Type B pancreatic cell (in vitro differentiated cells): ENCODE measurements at places on chromosomes 11 and 22. TPM values are rescaled to one million over a fixed set of nuclear protein-coding genes. Genes with fewer than 3 reads are reported as not detected.

The A4GALT gene
- 20.2 and 76.3 TPM in 2 replicates for total RNA-seq

- DNase-seq: no peak
Observed at GRCh38 chr22:27151407-27151806, 494.0 kb downstream of the MIAT start.

- DNase-seq: no peak
Observed at GRCh38 chr11:132632641-132633124, 899.6 kb downstream of the OPCML start.

DNA sequence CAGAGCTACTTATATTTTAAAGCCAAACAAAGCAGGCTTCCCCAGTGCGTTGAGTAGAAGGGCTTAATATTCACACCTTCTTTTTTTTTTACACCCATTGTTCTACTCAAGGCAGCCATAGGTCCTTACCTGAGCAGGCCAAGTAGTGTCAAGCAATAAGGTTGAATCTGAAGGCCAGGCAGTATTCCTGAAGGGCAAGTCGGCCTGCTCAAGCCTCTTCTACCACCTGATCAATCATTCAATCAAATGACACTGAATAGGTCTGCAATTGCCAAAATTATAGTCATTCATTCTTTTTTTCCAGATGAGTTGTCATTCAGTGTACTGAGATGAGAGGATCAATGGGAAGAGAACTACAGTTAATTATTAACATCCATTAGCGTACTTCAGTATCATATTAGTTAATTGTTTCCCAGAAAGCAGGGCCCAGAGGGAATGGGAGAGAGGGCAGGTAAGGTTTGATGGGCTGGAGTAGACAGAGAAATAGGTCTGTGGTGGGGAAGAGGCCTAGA, 11.9 kb upstream of the PPP2R1B start:
- no peak for DNase-seq

GRCh38 chr11:42521994-42522393, 789.8 kb upstream of the API5 start:
- no peak for DNase-seq

DNA sequence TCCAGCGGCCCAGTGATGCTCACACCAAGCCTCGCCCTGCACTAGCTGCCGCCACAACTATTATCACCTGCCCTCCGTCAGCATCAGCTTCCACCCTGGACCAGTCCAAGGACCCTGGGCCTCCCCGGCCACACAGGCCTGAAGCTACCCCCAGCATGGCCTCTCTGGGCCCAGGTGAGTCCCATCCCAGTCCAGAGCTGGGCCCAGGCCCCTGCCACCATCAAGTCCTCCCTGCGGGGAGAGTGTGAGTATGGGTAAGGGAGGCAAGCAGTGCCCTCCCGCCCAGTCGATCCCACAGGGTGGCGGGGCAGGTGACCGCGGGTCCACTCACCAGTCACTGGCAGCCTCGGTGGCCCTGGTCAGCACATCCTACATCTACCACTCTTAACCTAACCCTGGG, 9.5 kb upstream of the SUSD2 start:
- no peak for DNase-seq

The PHOX2A gene
- 2.8 and 3.0 TPM in 2 replicates for total RNA-seq

GRCh38 chr11:15053191-15053685, 20.2 kb upstream of the CALCB start:
- DNase-seq: no peak

The MUC6 gene
- 0.38 and 0.46 TPM in 2 replicates for total RNA-seq

GRCh38 chr22:20173772-20174171, 22.9 kb upstream of the CCDC188 start:
- DNase-seq: no peak

GRCh38 chr11:73652046-73652730, 5.8 kb downstream of the PLEKHB1 start:
- no peak for DNase-seq

The YPEL4 gene
- total RNA-seq: 0.38 and 0.48 TPM in 2 replicates

GRCh38 chr11:38256436-38256835, 1658.4 kb upstream of the RAG2 start:
- no peak for DNase-seq
